ENCODE measurements at places on chromosomes 2 and 18. TPM values are rescaled to one million over a fixed set of nuclear protein-coding genes. Genes with fewer than 3 reads are reported as not detected.

PHOSPHO2 gene
- total RNA-seq, result 7.5 TPM

RAX gene
- not detected for total RNA-seq

RABL2A gene
- total RNA-seq, result 28.4 TPM

ALPI gene
- total RNA-seq, result 0.09 TPM

RSAD2 gene
- total RNA-seq, result 4.5 TPM

- H3K4me1 ChIP-seq, result no peaks in the 10 kb centered on the region
- H3K27ac ChIP-seq, result no peak overlapping the region
- no peak for DNase-seq
- H3K36me3 ChIP-seq, result no peaks in the 10 kb centered on the region
Observed at GRCh38 chr18:25799231-25799630, 291.2 kb downstream of the SS18 start.

GRCh38 chr18:44693030-44693784 lies 12.5 kb downstream of the SETBP1 start:
- H3K4me3 ChIP-seq, result no peak overlapping the region
- no peak for DNase-seq
- H3K27ac ChIP-seq, result no peak overlapping the region

DNA sequence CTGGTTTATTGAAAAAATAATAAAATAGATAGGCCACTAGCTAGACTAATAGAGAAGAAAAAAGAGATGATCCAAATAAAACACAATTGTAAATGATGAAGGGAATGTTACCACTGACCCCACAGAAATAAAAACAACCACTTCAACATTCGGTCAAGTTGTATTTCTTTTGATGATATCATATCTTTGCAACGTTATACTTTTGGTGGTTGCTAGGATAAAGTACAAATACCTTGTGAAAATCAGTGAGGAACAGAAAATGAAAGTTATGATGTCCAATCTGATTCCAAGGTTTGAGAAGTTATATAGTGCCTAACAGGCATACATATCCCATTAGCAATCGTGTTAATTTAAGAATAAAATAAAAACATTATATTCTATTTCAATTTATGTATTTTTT lies 6.6 kb upstream of the ASNSD1 start:
- H3K36me3 ChIP-seq, result no peaks in the 10 kb centered on the region
- no peaks in the 10 kb centered on the region for H3K4me1 ChIP-seq
- no peaks in the 10 kb centered on the region for H3K27me3 ChIP-seq
- DNase-seq, result no peak

DNA sequence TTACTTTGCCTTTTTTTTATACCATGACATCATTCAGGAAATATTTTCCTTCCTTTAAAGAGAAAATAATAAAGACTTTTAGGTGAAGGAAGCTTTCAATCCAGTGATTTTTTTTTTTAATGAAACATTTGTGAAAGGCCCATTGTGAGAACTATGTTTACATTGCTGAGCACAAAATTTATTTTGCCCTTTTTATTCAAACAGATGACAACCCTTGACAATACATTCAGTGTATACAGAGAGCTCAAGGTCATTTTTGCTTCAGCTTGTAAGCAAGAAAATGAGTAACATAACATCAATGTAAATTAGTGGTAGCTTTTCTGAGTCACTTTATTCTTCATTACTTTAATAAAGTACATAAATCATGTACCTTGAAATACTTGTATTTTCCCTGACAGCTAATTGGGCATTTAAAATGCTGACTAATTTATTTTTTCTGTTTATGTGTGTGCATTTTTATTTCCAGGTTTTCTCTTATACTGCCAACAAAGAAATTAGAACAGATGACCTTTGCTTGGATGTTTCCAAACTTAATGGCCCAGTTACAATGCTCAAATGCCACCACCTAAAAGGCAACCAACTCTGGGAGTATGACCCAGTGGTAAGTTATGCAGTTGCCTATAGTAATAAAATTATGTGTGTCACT lies 121.6 kb downstream of the GALNT1 start:
- no peaks in the 10 kb centered on the region for H3K36me3 ChIP-seq
- H3K4me1 ChIP-seq, result no peaks in the 10 kb centered on the region
- no peak for DNase-seq
- H3K27me3 ChIP-seq, result no peaks in the 10 kb centered on the region
- H3K27ac ChIP-seq, result no peak overlapping the region
- H3K4me3 ChIP-seq, result no peak overlapping the region

DNA sequence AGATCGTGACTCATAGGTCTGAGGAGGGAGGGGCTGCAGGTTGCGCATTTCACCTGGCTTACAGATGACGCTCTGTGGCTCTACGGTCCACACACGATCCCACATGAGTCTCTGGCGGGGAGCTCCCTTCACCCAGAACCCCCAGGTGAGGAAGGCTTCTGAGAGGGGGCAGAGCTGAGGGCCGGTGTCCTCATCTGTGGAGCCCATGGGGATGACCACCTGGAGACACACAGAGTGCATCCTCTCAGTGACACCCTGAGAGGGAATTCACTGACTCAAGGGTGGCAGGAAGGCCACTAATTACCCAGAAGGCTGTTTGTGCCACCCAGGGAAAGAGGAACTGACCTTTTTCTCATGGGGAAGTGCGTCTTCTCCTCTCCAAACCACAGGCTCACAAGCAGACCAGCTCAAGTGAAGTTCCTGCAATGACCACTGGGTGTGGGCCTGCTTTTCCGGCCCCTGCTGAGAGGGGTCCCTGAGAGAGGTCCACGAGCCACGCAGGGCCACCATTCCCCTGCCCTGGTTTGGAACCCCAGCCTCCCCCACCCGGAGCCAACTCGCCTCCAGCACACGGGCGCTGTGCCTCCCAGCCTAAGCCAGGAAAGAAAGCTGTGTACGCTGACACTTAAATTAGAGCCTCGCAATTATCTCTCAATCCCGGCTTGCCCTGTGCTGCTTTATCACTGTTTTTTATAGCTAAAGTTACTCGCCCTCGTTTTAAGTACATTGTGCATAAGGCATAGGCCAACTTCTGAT lies 114.1 kb downstream of the BCL11A start:
- no peak for DNase-seq
- no peaks in the 10 kb centered on the region for H3K27me3 ChIP-seq
- no peak overlapping the region for H3K4me3 ChIP-seq
- H3K4me1 ChIP-seq, result no peaks in the 10 kb centered on the region
- H3K27ac ChIP-seq, result no peak overlapping the region

DNA sequence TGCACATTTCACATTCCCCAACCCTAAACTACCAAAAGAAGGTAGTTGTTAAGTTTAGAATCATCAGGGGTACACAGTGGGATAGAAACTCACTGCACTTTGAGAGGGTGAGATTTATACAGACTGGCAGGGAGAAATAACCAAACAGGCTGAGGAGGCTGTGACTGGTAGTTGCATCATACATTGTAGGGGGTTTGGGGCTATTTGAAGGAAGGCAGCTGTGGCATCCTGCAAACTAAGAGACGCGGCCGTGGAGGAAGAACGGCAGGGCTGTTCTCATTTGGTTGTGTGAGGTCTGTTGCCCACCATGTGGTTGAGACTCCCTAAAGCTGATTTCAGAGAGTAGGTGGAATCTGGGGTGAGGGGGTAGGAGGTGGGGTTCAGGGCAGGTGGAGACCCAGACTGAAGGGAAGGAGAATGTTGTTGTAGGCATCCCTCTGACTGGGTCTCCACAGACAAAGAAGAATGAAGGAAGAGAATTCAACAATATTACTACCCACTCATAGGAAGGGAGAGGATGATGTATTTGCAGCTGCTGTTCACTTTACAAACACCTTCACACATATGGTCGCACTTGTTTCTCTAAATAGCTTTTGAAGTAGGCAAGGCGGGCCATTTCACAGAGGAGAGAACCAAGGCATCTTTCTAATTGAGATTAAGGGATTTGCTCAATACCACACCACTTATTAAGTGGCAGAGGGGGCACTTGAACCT lies 170.9 kb upstream of the SIX2 start:
- no peaks in the 10 kb centered on the region for H3K4me1 ChIP-seq
- no peaks in the 10 kb centered on the region for H3K27me3 ChIP-seq
- no peak for DNase-seq
- H3K36me3 ChIP-seq, result no peaks in the 10 kb centered on the region
- H3K27ac ChIP-seq, result no peak overlapping the region
- H3K4me3 ChIP-seq, result no peak overlapping the region

- H3K36me3 ChIP-seq, result no peaks in the 10 kb centered on the region
- H3K4me3 ChIP-seq, result no peak overlapping the region
- no peaks in the 10 kb centered on the region for H3K4me1 ChIP-seq
Observed at GRCh38 chr2:78979380-78980151, 45.9 kb upstream of the REG3G start.

DNA sequence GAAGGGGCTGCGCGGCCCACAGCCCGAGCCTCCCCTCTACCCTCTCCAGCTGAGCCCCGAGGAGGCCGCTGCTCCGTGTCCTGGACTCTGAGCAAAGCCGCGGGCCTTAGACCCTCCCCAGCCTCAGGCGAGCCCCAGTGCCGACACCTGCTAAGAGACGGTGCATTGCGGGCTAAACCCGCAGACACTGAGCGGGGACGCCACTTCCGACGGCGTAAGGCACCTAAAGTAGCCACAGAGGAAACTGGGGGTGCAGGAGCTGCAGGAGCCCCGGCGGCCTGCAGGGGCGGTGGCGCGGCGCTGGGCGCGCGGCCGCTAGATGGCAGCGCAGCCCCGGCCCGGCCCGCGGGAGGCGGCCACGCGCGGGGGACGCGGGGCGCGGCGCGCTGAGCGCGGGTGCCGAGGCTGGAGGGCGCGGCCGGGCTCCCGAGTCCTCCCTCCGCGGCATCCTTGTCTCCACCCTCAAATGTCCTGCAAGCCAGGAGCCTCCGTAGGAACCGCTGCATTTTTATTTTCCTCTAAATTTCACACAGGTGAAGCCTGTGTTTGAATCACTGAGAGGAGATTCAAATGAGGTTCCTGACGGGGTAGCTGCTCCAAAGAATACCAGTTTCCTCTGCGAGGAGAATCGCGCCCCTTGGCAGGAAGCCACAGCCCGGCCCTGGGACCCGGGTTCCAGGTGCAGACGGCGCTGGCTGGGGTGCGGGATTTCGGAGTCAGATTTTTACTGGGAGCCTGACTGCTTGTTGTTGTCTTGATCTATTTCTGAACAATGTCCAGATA lies 650.5 kb downstream of the GALR1 start:
- peak overlapping the region; percentile 29 for H3K4me3 ChIP-seq
- no peaks in the 10 kb centered on the region for H3K4me1 ChIP-seq
- H3K27ac ChIP-seq, result no peak overlapping the region
- no peaks in the 10 kb centered on the region for H3K36me3 ChIP-seq

DNA sequence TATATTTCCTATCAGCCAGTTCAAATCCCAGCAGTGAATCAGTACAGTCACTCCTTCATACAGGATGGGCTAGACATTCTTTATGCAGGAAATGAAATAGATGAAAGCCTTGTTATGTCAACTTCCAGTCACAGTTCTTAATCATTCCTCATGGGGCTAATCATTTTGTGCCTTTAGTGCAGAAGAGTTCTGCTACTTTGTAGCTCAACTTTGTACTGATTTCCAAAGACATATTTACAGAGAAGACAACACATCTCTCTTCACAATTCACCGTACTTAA lies 593.9 kb upstream of the NETO1 start:
- H3K4me1 ChIP-seq, result no peaks in the 10 kb centered on the region
- no peak overlapping the region for H3K4me3 ChIP-seq
- DNase-seq, result no peak
- no peaks in the 10 kb centered on the region for H3K27me3 ChIP-seq
- no peak overlapping the region for H3K27ac ChIP-seq
- no peaks in the 10 kb centered on the region for H3K36me3 ChIP-seq

GRCh38 chr2:95695613-95696012 lies 103.8 kb downstream of the TRIM43 start:
- DNase-seq, result no peak
- H3K4me3 ChIP-seq, result no peak overlapping the region
- H3K4me1 ChIP-seq, result no peaks in the 10 kb centered on the region
- H3K36me3 ChIP-seq, result no peaks in the 10 kb centered on the region
- no peaks in the 10 kb centered on the region for H3K27me3 ChIP-seq

DNA sequence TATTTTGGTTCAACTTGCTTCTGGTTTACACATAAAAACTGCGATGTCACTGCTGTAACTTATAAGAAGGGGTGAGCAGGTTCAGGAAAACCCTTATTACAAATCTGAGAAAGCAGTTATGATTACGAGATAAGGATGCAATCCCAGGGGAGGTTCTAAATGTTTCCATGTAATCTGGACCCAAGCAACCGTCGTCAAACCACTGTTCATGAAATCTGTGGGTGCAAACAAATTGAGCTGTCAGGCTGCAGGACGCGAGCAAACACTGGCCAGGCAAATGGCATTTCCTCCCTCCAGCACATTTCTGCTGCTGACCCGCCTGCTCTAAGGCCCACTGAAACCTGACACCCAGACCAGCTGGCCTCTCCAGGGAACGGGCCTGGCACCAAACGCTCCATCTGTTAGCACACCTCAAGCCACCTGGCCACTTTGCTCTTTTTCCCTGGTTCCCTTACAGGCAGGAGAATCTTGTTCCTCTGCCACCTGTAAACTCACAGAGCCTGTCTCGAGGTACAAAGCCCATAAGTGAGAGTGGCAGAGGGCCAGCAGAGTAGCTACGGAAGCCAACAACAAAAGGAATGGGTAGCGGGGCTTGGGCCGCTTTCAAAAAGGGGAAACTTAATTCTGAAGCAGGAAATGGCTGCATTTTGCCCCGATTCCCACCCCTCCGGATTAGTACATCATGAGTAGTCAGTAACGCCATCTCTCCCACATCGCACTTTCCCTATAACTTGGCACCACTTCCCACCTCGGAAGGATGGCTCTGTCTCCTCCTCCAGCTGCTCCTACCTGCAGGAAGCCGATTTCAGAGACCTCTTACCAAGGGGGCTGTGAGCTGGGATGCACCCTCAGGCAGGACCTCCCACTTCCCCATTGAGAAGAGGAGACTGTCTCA lies 26.5 kb downstream of the CRACDL start:
- peak; percentile 92 for DNase-seq
- H3K36me3 ChIP-seq, result no peaks in the 10 kb centered on the region
- H3K27ac ChIP-seq, result no peak overlapping the region

GRCh38 chr2:64678771-64679590 lies 25.3 kb upstream of the SERTAD2 start:
- DNase-seq, result no peak
- no peak overlapping the region for H3K4me3 ChIP-seq
- no peak overlapping the region for H3K27ac ChIP-seq
- H3K27me3 ChIP-seq, result no peaks in the 10 kb centered on the region
- no peaks in the 10 kb centered on the region for H3K36me3 ChIP-seq

- H3K27me3 ChIP-seq, result peaks cover 4% of the 10 kb centered on the region
- H3K4me3 ChIP-seq, result no peak overlapping the region
- no peaks in the 10 kb centered on the region for H3K4me1 ChIP-seq
- H3K27ac ChIP-seq, result no peak overlapping the region
Observed at GRCh38 chr2:100817388-100817985, 2.5 kb upstream of the NPAS2 start.

- H3K4me1 ChIP-seq, result no peaks in the 10 kb centered on the region
- H3K4me3 ChIP-seq, result no peak overlapping the region
- H3K27me3 ChIP-seq, result no peaks in the 10 kb centered on the region
- H3K27ac ChIP-seq, result no peak overlapping the region
- DNase-seq, result no peak
Observed at GRCh38 chr2:134739879-134740301, 21.1 kb upstream of the TMEM163 start.

DNA sequence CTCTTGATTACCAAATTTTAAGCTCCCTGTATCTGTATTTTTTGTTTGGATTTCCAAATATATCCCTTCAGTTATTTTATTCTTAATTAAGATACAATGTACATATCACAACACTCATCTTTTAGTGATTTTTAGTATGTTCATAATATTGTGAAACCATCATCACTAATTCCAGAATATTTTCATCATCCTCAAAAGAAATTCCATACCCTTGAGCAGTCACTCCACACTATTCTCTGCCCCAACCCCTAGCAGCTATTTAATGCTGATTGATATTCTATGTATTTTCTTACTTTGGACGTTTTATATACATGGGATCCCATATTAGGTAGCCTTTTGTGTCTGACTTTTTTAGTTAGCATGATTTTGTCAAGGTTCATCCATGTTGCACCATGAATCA lies 127.4 kb upstream of the SLC8A1 start:
- H3K4me3 ChIP-seq, result no peak overlapping the region
- no peak for DNase-seq
- H3K27ac ChIP-seq, result no peak overlapping the region
- no peaks in the 10 kb centered on the region for H3K4me1 ChIP-seq
- H3K36me3 ChIP-seq, result no peaks in the 10 kb centered on the region
- H3K27me3 ChIP-seq, result no peaks in the 10 kb centered on the region
